ENCODE measurements at places on chromosomes 1 and 21. TPM values are rescaled to one million over a fixed set of nuclear protein-coding genes. Genes with fewer than 3 reads are reported as not detected.

DNA sequence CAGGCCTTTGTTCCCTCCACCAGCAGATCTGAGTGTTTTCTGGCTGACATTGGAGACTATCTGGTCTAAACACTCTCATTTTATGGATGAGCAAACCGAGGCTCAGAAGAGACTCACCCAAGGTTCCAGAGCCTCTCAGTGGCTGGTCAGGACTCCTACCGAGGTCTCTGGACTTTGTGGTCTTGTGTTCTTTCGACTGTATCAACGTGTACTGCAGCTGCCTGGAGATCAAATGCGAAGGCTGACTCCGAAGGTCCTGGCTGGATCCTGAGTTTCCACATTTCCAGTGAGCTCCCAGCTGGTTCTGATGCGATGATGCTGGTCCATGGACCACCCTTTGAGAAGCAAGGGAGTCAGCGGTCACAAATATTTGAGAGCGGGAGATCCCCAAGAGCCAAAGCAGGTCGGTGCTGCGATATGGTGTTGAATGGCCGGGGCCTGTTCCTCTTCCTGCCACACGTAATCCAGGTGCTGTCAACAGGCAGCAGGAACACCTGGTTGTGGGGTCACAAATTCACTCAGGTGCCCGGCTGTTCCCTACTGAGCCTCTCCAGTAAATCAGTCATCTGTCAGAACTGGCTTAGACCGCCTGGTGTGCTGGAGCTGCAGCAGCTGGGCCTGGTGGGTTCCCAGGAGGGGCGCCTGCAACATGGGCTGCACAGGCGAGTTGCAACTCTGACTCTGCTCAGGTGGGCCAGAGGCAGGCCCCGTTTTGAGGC lies 94.8 kb upstream of the USP24 start:
- DNase-seq, result no peak

- DNase-seq, result no peak
These were observed 31.6 kb downstream of the AGT start for GRCh38 chr1:230682274-230682673.

PTPN7 gene
- 0.71 TPM for total RNA-seq

AGL gene
- 31.7 TPM for total RNA-seq

- DNase-seq, result no peak
These were observed 77.4 kb upstream of the MROH9 start for GRCh38 chr1:170857955-170858354.

- DNase-seq, result no peak
These were observed 206.6 kb downstream of the PBX1 start for GRCh38 chr1:164765557-164765956.

PADI4 gene
- total RNA-seq, result not detected

DNA sequence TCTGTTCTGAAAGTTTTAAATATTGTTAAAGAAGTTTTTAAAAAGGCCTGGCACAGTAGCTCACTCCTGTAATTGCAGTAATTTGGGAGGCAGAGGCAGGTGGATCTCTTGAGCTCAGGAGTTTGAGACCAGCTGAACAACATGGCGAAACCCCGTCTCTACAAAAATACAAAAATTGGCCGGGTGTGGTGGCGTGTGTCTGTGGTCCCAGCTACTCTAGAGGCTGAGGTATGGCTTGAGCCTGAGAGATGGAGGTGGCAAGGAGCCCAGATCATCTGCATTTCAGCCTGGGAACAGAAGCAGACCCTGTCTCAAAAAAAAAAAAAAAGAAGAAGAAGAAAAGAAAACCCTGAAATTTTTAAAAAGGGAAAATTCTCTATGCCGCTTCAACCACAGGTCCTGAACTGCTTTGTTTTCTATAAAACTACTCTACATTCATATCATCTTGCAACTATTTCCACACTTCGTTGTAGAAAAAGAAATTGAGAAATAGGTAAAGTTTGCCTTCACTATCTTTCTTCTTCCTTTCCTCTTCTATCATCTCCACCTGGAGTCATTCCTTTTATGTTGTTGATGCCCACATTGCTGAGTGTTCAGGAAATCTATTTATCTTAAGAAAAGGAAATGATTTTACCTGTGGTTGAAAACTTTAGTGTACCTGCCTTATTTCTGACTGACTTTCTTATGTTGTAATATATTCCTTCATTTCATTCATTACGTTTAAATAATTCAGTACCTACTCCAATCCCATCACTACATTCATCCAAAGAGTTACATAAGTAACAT lies 1.7 kb downstream of the ATP6V1G3 start:
- DNase-seq, result no peak

GRCh38 chr1:81650776-81651175 lies 150.0 kb upstream of the ADGRL2 start:
- no peak for DNase-seq

CNR2 gene
- not detected for total RNA-seq

DNA sequence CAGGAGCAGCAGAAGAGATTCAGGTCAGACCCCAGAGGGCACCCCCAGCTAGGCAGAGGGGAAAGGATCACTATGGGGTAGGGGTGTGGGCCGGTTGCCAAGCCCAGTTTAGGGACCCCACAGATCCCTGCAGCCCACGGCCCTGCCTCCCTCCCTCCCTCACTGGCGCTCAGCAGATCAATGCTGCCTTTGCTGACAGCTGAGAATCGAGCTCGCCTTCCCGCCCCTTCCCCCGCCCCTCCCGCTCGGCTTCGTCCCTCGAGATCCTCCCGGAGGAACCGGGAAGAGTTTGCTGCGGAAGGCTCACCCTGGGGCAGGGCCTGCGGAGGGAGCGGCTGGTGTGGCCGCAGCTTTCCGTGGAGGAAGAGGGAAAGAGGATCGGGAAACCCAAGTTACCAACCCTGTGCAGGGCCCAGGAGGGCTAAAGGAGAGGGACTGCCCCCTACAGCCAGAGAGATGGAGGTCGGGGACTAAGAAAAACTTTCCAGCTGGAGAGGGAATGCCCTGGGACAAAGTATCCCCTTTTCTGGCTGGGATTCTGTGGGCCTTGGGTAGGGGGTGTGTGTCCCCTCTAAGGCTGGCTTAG lies 1.1 kb upstream of the KCNQ4 start:
- no peak for DNase-seq

KLHDC7A gene
- not detected for total RNA-seq

LCE6A gene
- not detected for total RNA-seq

DNA sequence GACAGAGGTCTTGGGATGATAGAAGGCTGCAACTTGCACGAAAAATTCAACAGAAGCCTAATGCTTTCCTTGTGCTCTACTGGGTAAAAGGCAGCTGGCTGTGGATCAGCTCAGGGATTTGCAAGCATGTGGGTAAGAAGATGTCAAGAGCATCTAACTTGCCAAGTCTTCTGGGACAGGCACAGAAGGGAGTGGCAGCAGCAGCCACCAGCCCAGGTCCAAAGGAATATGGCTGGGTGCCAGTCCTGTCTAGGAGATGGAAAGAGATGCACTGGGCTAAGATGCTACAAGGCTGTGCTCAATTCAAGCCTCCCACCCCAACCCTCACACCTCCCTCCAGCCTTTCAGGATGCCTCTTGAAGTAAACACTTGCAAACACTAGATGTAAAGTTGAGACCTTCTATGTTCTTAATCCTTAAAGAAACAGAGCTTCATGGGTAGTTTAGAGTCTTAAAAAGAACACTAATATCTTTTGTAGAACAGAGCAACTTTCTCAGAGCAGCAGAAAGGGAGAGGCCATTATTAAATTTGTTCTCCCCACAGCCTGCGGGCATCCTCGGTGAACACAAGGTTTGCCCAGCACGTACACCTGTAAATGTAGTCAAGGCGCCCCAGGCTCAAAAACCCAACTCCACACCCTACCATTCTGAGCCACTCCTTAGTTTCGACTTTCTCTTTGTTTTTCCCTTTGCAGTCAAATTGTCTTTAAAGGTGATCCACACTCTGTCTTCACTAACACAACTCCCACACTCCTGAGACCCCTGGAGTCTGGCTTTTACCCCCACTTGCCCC lies 64.6 kb upstream of the BCAR3 start:
- DNase-seq, result no peak

FCRL4 gene
- total RNA-seq, result not detected

- DNase-seq, result no peak
These were observed 40.5 kb downstream of the UBE2G2 start for GRCh38 chr21:44761011-44761729.

DNA sequence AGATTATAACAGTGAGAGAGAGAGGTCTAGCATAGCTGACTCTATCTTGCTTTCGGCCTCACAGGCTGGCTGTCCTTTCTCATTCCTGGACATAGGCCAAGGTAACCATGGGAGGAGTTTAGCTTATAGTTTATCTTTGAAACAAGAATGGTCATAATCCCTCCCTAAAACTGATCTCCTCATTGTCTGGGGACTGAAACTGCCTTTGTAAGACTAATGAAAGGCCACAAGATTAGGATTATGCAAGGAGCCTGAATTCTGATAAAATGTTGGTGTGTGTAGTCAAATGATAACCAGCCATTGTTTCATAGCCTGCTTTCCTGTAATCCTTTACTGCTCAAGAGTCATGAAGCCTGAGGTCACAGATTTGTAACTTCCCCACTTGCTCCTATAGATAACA lies 131.9 kb upstream of the LYPLAL1 start:
- no peak for DNase-seq

- no peak for DNase-seq
These were observed 121.4 kb upstream of the GORAB start for GRCh38 chr1:170410401-170411166.

GRCh38 chr1:15954316-15954715 lies 21.6 kb downstream of the ZBTB17 start:
- no peak for DNase-seq

EEIG2 gene
- 12.5 TPM for total RNA-seq

GRCh38 chr1:153546796-153547559 lies 1.4 kb upstream of the S100A4 start:
- no peak for DNase-seq

ASB17 gene
- not detected for total RNA-seq

- DNase-seq, result no peak
These were observed 50.5 kb upstream of the EPS8L3 start for GRCh38 chr1:109814223-109814622.

- no peak for DNase-seq
These were observed 39.2 kb upstream of the RAB4A start for GRCh38 chr1:229231754-229232119.

FCRL6 gene
- total RNA-seq, result not detected

DNA sequence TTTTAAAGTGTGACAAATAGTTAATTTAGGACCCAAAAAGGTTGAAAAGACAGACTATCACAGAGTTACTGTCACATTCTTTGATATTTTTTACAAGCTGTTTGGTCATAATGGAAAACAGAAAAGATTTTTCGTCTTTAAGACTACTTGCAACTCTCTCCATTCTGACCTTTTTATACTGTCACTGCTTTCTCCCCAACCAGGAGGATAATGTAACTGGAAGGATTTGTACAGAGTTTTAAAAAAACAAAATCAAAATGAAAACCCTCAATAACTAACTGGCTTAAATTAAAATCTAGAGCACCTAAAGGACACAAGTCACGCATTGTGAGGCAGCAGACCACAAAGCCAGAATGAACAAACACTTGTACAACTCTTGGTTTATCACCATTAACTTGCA lies 257.7 kb downstream of the FAF1 start:
- DNase-seq, result no peak

GRCh38 chr1:96538111-96538641 lies 183.4 kb upstream of the PTBP2 start:
- DNase-seq, result peak; percentile 86

B3GALT2 gene
- total RNA-seq, result 0.83 TPM

GRCh38 chr1:156140879-156141707 lies 12.3 kb upstream of the SEMA4A start:
- DNase-seq, result no peak

GRCh38 chr21:36041910-36042309 lies 18.4 kb downstream of the SETD4 start:
- DNase-seq, result no peak

DNA sequence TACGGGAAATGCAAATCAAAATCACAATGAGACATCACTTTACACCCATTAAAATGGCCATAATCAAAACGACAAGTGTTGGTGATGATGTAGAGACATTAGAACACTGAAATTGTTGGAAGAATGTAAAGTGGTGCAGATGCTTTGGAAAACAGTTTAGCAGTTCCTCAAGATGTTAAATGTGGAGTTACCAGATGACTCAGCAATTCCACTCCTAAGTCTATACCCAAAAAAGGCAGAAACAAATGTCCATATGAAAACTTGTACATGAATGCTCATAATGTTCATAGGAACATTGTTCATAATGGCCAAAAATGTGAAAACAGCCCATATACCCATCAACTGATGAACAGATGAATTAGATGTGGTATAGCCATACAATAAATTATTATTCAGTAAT lies 267.4 kb downstream of the KCNH1 start:
- DNase-seq, result no peak

- peak; percentile 92 for DNase-seq
These were observed 122.2 kb downstream of the KCNN3 start for GRCh38 chr1:154747740-154748404.

DNA sequence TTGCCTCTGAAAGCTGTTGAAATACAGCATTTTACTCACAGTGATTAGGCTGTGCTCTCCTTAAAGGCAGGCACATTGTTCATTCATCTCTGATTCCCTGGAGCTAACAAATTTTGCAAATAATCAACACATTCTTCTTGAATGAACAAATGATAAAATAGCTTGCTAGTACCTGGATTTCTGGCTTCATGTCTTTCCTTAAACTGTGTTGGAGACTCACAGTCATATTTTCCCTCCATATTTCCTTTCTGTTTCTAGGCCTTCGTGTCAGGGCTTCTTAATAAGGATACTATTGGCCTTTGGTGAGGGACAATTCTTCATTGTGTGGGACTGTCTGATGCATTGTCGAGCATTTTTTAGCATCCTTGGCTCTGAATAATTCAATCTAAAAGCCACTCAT lies 9.7 kb downstream of the HSD11B1 start:
- no peak for DNase-seq

CASZ1 gene
- 38.2 TPM for total RNA-seq

OR4F16 gene
- not detected for total RNA-seq

Data from sigmoid colon (tissue), 7 donors.